ENCODE measurements at places on chromosomes 12 and 14.

DNA sequence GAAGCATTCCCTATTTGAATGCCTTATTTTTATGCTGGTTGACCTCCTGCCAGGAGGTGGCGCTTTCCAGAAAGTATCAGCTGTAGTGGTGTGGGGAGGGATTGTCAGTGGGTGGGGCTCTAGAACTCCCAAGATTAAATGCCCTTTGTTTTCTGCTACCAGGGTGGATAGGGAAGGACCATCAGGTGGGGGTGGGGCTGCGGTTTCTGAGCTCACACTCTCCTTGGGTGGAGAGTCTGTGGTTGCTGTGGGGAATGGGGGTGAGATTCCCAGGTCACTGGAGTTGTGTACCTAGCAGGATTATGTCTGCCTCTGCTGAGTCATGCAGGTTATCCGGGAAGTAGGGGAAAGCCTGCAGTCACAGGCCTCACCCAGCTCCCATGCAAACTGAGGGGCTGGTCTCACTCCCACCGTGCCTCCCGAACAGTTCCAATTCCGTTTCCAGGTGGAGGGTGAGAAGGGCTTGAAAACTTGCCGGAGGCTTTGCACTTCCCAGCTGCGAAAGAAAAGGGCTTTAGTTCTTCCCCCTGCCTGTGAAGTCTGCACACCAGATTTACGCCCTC is 68.3 kb downstream of the ALG10B start:
- H3K4me3 ChIP-seq = no peak overlapping the region
- DNase-seq = no peak
- no peaks in the 10 kb centered on the region for H3K36me3 ChIP-seq
- no peaks in the 10 kb centered on the region for H3K27me3 ChIP-seq

DNA sequence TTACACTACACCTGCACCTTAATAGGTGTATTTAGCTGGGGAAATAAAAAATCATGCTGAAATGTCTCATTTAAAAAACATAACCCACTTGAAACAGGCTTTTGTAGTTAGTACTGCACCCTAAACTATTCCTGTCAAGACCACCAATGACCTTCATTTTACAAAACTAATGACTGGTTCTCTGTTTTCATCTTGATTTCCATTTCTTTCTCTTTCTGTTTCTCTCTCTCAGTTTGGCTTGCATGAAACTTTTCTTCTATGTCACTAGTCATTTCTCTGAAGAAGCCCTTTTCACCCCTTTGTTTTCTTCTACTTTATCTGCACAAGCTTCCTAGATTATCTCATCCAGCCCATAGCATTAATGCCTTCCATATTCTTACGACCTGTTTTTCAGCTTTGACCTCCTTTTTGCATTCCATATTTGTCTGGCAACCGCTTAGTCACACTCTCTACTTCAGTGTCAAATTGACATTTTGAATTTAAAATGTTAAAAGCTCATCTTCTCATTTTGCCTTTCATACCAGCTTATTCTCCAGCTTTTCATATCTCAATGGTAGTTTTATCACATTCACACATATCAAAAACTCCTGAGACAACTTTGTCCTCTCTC is 32.7 kb upstream of the KLRF1 start:
- H3K27ac ChIP-seq = no peak overlapping the region
- no peaks in the 10 kb centered on the region for H3K27me3 ChIP-seq
- H3K4me3 ChIP-seq = no peak overlapping the region

DNA sequence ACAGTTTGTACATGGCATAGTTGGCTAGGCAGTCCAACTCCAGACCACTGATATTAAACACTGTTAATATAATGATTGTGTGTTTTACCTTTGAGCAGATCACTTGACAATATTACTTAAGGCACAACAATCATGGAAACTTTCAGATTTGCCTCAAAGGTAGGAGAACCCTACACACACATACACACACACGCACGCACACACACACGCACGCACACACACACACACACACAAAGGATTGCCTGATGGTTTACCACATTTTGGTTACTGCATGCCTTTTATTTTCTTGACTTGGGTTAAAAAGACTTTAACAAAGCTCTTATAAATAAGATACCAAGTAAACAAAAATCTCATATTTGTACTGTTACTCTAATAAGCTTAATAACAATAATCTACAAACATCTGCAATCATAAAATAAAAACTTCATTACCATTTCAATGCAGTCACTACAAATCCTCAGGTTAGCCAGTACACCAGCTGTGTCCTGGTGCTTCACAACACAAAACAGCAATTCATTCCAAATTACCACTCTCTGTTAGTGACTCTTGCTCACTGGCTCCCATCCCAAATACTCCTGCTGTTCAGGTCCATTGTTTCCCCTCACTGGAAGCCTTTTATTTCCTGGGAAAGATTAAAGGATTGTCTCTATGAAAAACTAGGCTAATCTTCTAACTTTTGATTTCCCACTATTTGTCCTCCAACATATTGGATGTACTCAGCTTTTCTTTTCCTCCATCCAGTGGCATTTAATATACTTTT is 175.2 kb upstream of the ATP2B1 start:
- no peak for DNase-seq
- H3K27me3 ChIP-seq = no peaks in the 10 kb centered on the region
- H3K4me3 ChIP-seq = no peak overlapping the region

- no peak overlapping the region for H3K27ac ChIP-seq
- H3K27me3 ChIP-seq = no peaks in the 10 kb centered on the region
- peaks cover 21% of the 10 kb centered on the region for H3K4me1 ChIP-seq
- no peak for DNase-seq
Observed at GRCh38 chr14:54261283-54261682, 135.5 kb upstream of the CDKN3 start.

DNA sequence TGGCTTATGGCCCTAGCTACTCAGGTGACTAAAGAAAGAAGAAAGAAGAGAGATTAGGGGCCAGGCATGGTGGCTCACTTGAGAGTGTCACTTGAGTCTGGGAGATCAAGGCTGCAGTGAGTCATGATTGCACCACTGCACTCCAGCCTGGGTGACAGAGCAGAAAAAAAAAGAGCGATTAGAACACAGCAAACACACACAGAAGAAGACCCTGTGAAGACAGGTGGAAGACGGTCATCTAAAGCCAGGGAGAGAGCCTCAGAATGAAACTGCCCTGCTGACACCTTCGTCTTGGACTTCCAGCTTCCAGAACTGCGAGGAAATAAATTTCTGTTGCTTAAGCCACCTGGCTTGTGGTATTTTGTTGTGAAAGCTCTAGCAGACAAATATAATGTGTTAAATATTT is 17.5 kb upstream of the PPP1CC start:
- no peak for DNase-seq
- no peaks in the 10 kb centered on the region for H3K4me1 ChIP-seq
- no peak overlapping the region for H3K27ac ChIP-seq

GRCh38 chr12:51323317-51323960 is 535 bp downstream of the BIN2 start:
- no peak overlapping the region for H3K4me3 ChIP-seq
- DNase-seq = no peak
- no peaks in the 10 kb centered on the region for H3K36me3 ChIP-seq
- H3K4me1 ChIP-seq = peaks cover 40% of the 10 kb centered on the region

- H3K4me1 ChIP-seq = no peaks in the 10 kb centered on the region
- no peaks in the 10 kb centered on the region for H3K36me3 ChIP-seq
- H3K27me3 ChIP-seq = peaks cover 17% of the 10 kb centered on the region
- no peak for DNase-seq
Observed at GRCh38 chr14:81007131-81007530, 51.7 kb downstream of the TSHR start.

DNA sequence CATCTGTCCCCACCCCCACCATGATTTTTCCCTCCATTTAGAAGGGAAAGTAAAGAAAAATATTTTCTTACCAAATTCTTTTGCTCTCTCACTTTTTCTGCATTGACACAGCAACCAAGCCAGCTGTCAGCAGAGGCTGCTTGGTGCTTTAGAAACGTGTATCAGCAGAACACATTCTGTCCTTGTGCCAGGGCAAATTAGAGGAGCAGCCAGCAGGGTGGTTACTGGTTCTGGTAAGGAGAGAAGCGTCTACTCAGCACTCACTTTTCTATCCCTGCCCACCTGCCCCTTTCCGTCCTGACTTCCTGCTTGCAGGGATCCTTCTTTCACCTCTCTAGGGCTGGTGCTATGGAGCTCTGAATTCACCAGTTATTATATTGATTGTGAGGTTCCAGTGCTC is 327.5 kb upstream of the PDE3A start:
- no peaks in the 10 kb centered on the region for H3K36me3 ChIP-seq
- no peak for DNase-seq
- H3K4me3 ChIP-seq = no peak overlapping the region
- H3K4me1 ChIP-seq = peaks cover 28% of the 10 kb centered on the region
- no peaks in the 10 kb centered on the region for H3K27me3 ChIP-seq

DNA sequence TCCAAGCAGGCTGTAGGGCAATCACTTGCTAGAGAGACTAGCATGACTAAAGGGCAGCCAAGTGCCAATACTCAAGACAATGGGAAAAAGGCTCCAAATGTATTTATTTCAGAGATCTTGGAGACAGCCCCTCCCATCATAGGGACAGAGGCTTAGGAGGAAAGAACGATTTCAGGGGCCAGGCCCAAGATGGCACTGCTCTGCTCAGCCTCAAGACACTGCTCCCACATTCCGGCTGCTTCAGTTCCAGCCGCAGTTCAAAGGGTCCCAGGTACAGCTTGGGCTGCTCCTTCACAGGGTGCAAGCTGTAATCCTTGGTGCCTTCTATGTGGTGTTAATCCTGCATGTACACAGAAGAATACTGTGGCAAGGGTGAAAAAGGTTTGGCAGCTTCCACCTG is 19.4 kb upstream of the OR4K5 start:
- no peaks in the 10 kb centered on the region for H3K27me3 ChIP-seq
- DNase-seq = no peak
- H3K27ac ChIP-seq = no peak overlapping the region
- no peaks in the 10 kb centered on the region for H3K4me1 ChIP-seq
- no peaks in the 10 kb centered on the region for H3K36me3 ChIP-seq

GRCh38 chr12:57808351-57808750 is 10.2 kb downstream of the AVIL start:
- H3K27ac ChIP-seq = no peak overlapping the region
- no peaks in the 10 kb centered on the region for H3K4me1 ChIP-seq
- H3K4me3 ChIP-seq = no peak overlapping the region
- H3K27me3 ChIP-seq = no peaks in the 10 kb centered on the region
- no peak for DNase-seq

GRCh38 chr14:71729596-71729995 is 202.6 kb upstream of the RGS6 start:
- H3K4me1 ChIP-seq = peaks cover 16% of the 10 kb centered on the region
- DNase-seq = no peak
- H3K27me3 ChIP-seq = no peaks in the 10 kb centered on the region
- peaks cover 33% of the 10 kb centered on the region for H3K36me3 ChIP-seq

GRCh38 chr14:56829151-56829550 is 18.9 kb upstream of the OTX2 start:
- no peak overlapping the region for H3K4me3 ChIP-seq
- DNase-seq = no peak
- H3K27ac ChIP-seq = no peak overlapping the region
- no peaks in the 10 kb centered on the region for H3K4me1 ChIP-seq
- peaks cover 53% of the 10 kb centered on the region for H3K27me3 ChIP-seq

- no peak for DNase-seq
- peaks cover 18% of the 10 kb centered on the region for H3K4me1 ChIP-seq
- H3K27ac ChIP-seq = peak overlapping the region; percentile 39
- no peaks in the 10 kb centered on the region for H3K27me3 ChIP-seq
- H3K36me3 ChIP-seq = peaks cover 20% of the 10 kb centered on the region
Observed at GRCh38 chr12:80490329-80490728, 46.3 kb downstream of the PTPRQ start.

DNA sequence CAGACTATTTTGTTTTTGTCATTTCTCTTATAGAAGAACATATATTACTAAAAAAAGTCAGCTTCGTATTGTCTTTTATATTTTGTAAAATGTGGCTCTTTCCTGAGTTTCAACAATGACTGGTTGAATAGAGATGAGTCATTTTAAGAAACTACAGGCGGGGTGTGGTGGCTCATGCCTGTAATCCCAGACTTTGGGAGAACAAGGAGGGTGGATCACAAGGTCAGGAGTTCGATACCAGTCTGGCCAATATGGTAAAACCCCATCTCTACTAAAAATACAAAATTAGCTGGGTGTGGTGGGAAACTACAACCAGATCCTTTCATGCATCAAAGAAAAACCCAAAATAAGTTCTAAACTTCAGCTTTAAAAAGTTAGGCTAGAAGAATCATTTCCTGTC is 28.8 kb downstream of the HECTD4 start:
- no peak overlapping the region for H3K27ac ChIP-seq
- peaks cover 26% of the 10 kb centered on the region for H3K4me1 ChIP-seq
- no peaks in the 10 kb centered on the region for H3K36me3 ChIP-seq
- no peaks in the 10 kb centered on the region for H3K27me3 ChIP-seq
- DNase-seq = no peak
- H3K4me3 ChIP-seq = no peak overlapping the region

- H3K36me3 ChIP-seq = peaks cover 3% of the 10 kb centered on the region
- no peak for DNase-seq
- no peaks in the 10 kb centered on the region for H3K27me3 ChIP-seq
- H3K4me3 ChIP-seq = peak overlapping the region; percentile 96
- H3K4me1 ChIP-seq = peaks cover 21% of the 10 kb centered on the region
Observed at GRCh38 chr12:101407049-101407435, 530 bp downstream of the ARL1 start.

DNA sequence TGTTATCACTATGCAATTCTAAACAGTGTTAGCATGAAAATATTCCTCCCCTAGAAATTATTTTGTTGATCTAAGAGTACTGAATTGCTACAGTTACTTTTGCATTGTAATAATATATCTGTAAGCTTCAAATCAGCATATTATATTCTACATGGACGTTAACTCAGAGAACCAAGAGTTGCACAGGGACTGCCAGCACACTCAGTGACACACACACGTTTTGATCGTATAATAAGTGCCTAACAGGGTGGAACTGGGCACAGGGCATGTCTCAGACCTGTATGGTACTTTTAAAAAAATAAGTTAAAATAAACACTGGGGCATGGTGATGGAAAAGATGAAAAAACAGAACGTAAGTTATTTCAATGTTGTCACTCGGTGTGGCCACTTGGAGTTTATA is 451.6 kb downstream of the RGS6 start:
- no peak overlapping the region for H3K27ac ChIP-seq
- H3K4me3 ChIP-seq = no peak overlapping the region
- H3K36me3 ChIP-seq = no peaks in the 10 kb centered on the region
- no peaks in the 10 kb centered on the region for H3K4me1 ChIP-seq

GRCh38 chr14:61476754-61477410 is 155.5 kb downstream of the PRKCH start:
- no peaks in the 10 kb centered on the region for H3K27me3 ChIP-seq
- DNase-seq = no peak
- H3K27ac ChIP-seq = peak overlapping the region; percentile 95
- no peaks in the 10 kb centered on the region for H3K36me3 ChIP-seq

DNA sequence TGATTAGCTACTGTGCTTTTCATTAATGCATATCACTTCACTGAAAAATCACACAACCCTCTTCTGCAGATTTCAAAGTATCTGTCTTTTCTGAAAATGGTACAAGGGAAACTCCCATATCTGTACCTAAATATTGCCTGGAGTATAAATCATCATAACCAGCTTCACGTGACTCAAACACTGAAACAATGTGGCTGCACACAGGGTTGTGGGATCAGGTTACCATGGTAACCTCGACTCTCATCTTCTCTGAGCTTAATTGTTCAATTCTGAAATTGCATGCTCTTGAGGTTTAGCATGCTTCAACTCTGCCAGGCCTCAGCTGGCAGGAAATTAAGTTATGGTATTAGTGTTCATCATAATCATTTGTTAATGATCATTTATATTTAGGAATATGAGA is 77.5 kb upstream of the CPSF6 start:
- peaks cover 4% of the 10 kb centered on the region for H3K4me1 ChIP-seq
- no peak for DNase-seq
- H3K27me3 ChIP-seq = no peaks in the 10 kb centered on the region

GRCh38 chr14:99596071-99596627 is 7.9 kb downstream of the CCDC85C start:
- no peak for DNase-seq
- H3K27me3 ChIP-seq = no peaks in the 10 kb centered on the region
- peak overlapping the region; percentile 16 for H3K27ac ChIP-seq
- H3K4me3 ChIP-seq = no peak overlapping the region
